ENCODE measurements at places on chromosomes 6 and 20. TPM values are rescaled to one million over a fixed set of nuclear protein-coding genes. Genes with fewer than 3 reads are reported as not detected.

Gene RGS17
- 0.18 TPM for total RNA-seq

Gene CST11
- total RNA-seq, result not detected

Gene ZFP57
- total RNA-seq, result 1.6 TPM

Gene ULBP1
- not detected for total RNA-seq

Gene SCRT2
- total RNA-seq, result not detected

Gene DNAH8
- total RNA-seq, result not detected

Gene TAGAP
- 3.9 TPM for total RNA-seq

Gene EYS
- total RNA-seq, result 0.13 TPM

Gene ADTRP
- 123 TPM for total RNA-seq

Gene OR2H1
- not detected for total RNA-seq

Gene WFDC5
- not detected for total RNA-seq

Gene TCF21
- 6.4 TPM for total RNA-seq

Gene GNAS-AS1
- total RNA-seq, result not detected

Gene C6orf15
- not detected for total RNA-seq

Gene MUC22
- not detected for total RNA-seq

Gene EDEM2
- 33.1 TPM for total RNA-seq

Gene SNAP25
- 1.6 TPM for total RNA-seq

Gene UNC5CL
- 29.4 TPM for total RNA-seq

Gene PROKR2
- not detected for total RNA-seq

Gene GTF3C6
- 22.3 TPM for total RNA-seq

Gene HTR1E
- not detected for total RNA-seq

Gene BACH2
- total RNA-seq, result 26.4 TPM

Gene RIMS1
- total RNA-seq, result not detected

Gene FILIP1
- total RNA-seq, result 4.1 TPM

Gene CNBD2
- 9.1 TPM for total RNA-seq

Gene TRIM26
- total RNA-seq, result 87.9 TPM

Gene LINC00237
- total RNA-seq, result not detected

Gene FGD2
- 46.9 TPM for total RNA-seq

Gene MYLK4
- total RNA-seq, result 0.80 TPM

Gene SUMO4
- 8.2 TPM for total RNA-seq

Gene NKX2-4
- total RNA-seq, result not detected

Gene CRIP3
- not detected for total RNA-seq

Gene GMPR
- total RNA-seq, result 8.1 TPM

Gene PI3
- not detected for total RNA-seq

Gene FAM50B
- 10.7 TPM for total RNA-seq

Gene FOXA2
- total RNA-seq, result 6.0 TPM

Gene EEF1A2
- total RNA-seq, result 0.67 TPM

Gene SDCBP2
- 311 TPM for total RNA-seq

Gene ZNF311
- 1.4 TPM for total RNA-seq

Gene HSPA1L
- total RNA-seq, result 1.5 TPM

Gene DOK5
- not detected for total RNA-seq

Gene ATP9A
- 27.2 TPM for total RNA-seq

Gene TMEM244
- total RNA-seq, result not detected

Gene GPSM3
- total RNA-seq, result 9.3 TPM

Gene KHDRBS2
- 0.47 TPM for total RNA-seq

Gene HCRTR2
- total RNA-seq, result not detected

Gene C20orf141
- total RNA-seq, result not detected

Gene MLIP
- total RNA-seq, result not detected

Gene ZNF341
- 2.5 TPM for total RNA-seq

Gene SLPI
- 12.8 TPM for total RNA-seq

Gene SUN5
- not detected for total RNA-seq
